T47D (cell line): ENCODE measurements at places on chromosomes 2 and 18.

- DNase-seq = no peak
Measured at GRCh38 chr18:10951631-10952544, 197.5 kb downstream of the PIEZO2 start.

DNA sequence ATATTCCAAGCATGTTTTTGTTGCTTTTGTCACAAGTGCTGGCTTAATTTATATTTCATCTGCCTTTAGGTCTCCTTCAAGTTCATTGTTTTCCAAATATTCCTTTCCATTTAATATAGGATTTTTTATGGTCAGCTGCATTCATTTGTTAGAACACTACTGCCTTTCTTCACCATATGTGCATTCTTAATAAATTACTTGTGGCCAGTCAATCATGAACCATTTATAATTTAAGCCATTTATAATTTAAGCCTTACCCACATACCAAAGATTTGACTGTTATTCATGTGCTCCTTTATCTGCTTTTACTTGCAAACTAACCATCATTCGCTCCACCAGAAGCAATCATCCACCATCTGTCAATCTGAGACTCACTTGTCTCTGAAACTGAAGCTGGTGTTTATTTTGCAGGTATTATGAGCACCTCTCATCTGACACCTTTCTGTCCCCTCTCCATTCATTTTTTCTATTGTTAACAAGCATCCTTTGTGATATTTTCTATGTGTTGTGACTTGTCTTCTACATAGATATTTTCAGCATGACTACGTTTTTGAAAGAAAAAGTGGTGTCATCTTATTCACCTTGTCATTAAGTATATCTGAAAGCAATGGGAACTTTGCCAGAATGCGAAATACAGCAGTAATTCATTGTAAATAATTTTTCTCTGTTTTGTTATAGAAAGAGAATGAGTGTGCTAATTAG, 786.8 kb downstream of the KCNJ3 start:
- DNase-seq = no peak

DNA sequence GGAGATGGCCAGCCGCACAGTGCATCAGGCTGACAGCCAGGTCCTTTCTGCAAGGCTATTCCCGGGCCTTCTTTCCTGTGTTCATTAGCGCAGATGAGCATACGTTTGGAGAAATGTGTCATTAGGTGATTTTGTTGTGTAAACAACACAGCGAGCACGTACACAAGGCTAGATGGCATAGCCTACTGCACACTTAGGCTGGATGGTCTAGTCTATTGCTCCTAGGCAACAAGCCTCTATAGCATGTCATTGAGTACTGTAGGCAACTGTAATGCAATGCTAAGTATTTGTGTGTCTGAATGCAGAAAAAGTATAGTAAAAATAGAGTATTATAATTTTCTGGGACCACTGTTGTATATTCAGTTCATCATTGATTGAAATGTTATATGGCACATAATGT, 50.9 kb upstream of the PHLPP1 start:
- DNase-seq = no peak

DNA sequence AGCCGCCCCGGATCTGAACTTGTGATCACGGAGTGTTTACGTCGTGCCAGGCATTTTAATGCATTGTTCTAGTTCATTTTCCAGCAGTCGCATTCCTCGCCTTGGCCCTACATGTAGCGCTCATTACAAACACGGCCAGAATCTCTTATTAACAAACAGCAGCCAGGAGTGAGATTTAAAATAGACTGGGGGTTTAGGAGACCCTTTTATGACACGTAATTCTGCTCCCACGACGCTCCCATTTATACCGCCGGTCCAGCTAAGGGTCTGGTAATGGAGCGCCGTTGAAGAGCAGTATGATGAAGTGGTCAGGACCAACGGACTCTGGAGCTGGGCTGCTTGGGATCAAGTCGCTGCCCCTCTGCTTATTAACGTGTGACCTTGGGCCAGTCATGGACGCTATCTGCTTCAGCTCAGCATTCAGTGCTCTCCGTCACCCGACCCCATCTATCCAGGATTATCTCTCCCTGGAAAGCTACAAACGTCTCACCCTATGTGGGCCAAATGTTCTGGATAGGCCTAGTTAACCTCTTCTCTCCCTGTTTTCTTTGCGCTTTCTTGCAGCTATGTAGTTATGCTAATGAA, 745 bp downstream of the MSH2 start:
- DNase-seq = no peak

DNA sequence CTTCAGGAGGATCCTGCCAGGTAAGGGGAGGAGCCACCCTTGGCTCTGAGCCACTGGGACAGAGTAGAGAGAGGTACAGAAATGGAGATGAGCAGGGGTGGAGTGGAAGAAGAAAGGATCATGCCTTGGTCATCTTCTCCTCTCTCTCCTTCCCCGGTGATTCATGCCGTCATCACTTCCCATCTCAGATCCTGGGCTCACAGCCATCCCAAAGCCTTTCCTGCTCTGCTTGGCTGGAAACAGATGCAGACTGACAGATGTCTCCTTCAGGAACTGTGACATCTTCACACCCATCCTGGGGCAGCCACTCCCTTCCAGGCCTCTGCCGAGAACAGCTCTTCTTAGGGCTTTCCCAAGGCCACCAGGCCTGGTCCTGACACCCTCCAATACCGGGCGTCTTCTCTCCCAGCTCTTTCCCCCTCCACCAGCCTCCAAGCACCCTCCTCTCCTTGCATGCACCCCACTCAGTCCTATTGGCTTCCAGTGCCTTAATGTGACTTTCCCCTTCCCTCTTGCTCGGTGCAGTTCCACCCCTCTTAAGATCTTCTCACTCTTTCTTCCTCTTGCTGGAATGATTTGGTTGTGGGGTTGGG, 58.3 kb upstream of the TNP1 start:
- DNase-seq = no peak

DNA sequence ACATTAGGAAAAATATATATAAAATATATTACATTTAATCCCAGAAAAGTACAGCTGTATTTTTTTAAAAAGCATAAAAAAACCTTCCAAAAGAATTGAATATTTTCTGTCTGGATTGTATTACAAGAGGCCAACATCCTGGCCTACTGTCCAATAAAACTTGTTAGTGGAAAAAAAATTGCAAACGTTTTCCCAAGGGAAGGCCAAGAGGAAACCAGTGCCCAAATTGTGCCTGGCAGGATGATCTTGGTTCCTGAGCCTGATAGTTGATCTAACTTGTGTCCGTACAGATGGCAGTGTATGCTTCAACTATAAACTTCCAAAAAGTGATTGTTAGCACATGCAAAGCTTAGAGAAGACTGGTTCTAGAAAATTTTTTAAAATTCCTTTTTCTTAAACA, 90.6 kb upstream of the LPIN2 start:
- no peak for DNase-seq

GRCh38 chr2:128272601-128273468, 45.8 kb downstream of the HS6ST1 start:
- DNase-seq = no peak

DNA sequence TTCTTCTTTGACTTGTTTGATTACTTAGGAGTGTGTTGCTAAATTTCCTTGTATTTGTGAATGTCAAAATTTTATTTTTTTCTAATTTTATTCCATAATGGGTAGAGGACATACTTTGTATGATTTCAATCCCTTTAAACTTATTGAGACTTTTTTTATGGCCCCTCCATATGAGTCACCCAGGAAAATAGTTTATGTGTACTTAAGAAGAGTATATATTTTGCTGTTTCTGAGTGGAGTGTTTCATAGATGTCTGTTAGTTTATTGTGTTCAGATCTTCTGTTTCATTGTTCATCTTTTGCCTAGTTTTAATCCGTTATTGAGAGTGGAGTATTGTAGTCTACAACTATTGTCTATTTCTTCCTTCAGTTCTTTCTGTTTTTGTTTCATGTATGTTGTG, 81.9 kb downstream of the EPB41L5 start:
- DNase-seq = no peak

DNA sequence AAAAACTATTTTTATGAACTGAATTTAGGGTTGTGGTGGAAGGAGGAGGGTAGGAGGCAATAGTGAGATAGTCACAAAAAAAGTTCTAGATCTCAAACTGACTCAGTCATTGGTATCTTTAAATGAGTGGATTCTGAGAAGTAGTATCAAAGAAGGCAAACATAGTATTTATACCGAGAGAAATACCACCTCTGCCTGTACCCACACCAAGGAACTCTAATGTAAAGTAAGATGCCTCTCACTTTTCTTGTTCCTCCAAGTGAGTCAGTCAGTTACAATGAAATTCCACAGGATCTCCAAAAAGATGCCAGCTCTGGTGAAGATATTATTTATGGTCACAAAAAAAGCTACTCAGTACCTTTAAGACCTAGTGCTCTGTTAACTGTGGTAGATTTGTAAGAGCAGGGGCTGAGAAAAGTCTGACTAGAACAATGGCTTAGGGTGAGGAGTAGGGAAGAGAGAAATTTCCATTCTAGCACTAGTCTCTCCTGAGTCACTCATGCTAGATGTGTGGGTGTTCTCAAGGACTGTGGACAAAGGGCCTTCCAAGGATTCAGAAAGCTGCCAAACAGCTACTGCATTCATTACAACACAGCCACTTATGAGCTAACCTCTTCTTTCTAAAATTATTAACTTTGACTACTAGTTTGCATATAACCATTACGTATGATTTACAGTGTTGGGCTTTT, 36.3 kb downstream of the YWHAQ start:
- DNase-seq = no peak

DNA sequence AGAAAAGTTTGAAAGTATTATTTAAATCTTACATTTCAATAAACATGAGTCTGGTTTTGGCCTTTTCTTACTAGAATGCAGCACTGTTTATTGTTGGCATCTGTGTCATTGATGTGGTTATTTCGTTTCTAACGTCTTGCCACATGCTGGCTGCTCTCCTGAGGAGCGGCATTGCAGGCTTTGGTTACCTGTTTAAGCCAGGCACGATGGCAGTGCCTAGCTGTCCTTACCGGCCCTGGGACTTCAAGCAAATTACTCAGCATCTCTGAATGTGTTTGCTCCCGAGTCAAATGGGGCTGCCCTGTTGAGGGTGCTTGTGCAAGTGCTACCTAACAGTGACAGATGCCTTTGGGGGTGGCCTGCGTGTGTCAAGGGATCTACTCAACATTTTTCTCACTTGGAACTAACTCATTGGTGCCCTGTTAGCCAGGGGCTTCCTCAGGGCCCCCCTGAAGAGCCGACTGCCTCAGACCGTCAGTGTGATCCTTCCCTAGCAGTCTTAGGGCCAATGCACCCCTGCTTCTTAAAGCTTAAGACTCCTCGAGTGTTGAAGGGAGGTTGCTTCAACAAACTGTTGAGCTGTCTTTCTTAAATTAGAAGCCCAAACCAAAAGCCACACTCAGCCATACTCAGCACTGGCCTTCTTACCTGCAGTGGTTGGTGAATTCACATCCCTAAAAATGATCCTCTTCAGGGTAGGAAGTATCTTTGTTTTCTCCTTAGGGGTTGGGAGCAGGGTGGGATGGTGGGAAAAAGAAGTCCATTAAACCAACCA, 151.5 kb downstream of the NCK2 start:
- no peak for DNase-seq

- no peak for DNase-seq
Measured at GRCh38 chr2:207288628-207289027, 122.9 kb upstream of the KLF7 start.

GRCh38 chr2:239400596-239401066, at the start of gene HDAC4:
TSS of gene HDAC4 (minus strand) at chr2:239401020. CDS start at chr2:239352699, 48,321 bp downstream.
- no peak for DNase-seq

DNA sequence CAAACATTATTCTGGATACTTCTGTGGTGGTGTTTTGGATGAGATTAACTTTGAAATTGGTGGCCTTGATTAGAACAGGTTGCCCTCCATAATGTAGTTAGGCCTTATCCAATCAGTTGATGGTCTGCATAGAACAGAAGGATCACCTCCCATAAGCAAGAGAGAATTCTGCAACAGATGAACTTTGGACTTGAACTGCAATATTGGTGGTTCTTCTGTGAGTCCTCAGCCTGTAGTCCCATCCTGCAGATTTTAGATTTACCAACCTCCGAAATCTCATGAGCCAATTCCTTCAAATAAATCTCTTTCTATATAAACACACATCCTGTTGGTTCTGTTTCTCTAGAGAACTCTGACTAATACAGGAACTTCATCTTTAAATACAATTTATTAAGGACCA, 81.9 kb downstream of the IRS1 start:
- DNase-seq = no peak

DNA sequence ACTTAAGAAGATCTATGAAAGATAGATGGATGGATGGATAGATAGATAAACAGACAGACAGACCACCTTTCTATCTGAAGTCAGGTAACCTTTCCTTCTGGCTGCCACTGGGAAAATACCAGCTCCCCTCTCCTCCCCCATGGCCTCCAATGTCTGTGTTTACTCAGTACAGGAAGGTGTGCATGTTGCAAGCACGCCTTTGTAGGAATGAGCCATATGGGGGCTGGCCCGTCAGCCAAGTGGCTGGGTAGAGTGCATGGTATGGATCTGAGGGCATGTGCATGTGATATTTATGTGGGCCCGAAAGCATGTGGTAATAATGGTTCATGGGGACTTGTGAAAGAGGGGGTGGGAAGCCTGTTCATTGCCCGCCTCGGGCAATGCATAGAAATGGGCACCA, 109.2 kb upstream of the FZD7 start:
- no peak for DNase-seq

- DNase-seq = no peak
Measured at GRCh38 chr18:50446629-50447028, 71.8 kb downstream of the SKA1 start.

GRCh38 chr2:200173691-200174090, 132.8 kb upstream of the SPATS2L start:
- no peak for DNase-seq

DNA sequence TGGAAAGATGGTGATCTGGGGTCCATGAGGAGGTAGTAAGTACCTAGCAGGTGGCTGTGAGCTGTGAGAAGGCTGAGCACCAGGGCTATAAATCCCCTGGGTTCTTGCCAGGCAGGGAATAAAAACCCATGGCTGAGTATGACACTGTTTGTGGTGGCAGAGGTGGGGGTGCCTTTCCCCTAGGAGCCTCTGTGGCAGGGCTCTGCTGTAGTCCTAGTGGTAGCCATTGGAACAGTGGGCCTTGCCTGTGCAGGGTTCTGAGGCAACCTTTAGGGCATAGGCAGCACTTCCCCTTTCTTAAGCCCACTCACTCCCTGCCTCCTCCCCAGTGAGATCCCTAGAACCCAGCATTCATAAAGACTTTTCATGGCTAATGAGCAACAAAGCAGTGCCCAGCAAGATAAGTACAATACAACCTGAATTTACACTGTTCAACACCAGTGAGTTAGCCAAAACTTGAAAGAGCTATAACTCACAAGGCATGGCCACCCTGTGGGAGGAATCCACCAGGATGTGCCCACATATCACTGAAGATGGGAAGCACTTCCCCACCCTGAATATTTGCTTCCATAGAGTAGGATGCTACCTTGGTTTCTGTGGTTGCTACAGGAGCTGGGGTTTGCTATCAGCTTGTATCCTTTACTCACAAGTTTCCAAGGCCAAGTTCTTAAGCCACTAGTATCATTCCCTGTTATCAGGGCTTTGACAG, 100.9 kb upstream of the NEUROD1 start:
- DNase-seq = no peak
